Colonic mucosa (tissue), 4 donors: ENCODE measurements at places on chromosomes 11 and 22. TPM values are rescaled to one million over a fixed set of nuclear protein-coding genes. Genes with fewer than 3 reads are reported as not detected.

DNA sequence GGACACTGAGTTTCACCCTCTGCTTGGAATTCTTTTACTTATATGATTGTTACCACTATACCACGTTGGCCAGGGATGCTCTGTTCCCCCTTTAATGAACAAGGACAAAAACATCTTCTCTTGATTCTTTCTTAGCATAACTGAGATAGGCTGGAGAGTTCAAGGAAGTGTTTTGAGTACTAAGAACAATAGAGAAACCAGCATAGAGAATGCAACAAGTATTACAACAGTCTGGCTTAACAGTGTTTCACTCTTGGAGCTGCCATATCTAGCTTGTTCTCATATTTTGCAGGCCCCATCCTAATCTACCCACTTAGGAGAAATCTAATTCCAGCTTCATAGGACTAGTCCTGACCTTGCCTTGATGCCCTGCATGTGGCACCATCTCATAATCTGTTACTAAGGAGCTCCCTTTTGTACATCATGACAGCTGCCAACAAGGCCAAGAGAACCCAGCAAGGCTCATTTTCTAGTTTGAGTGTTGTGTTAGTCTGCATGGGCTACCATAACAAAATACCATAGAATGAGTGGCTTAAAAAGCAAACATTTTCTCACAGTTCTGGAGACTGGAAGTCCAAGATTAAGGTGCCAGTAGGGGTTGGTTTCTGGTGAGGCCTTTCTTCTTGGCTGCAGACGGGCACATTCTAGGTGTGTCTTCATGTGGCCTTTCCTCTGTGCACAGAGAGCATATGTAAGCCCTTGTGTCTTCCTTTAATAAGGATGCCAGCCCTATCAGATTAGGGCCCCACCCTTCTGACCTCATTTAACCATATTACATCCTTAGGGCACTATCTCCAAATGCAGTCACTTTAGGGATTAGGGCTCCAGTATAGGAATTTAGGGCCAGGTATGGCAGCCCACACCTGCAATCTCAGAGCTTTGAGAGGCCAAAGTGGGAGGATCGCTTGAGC, 37.8 kb downstream of the PACS1 start:
- no peak for DNase-seq

- no peak for DNase-seq
Observed at GRCh38 chr11:1201395-1202153, 21.3 kb upstream of the MUC5B start.

DNA sequence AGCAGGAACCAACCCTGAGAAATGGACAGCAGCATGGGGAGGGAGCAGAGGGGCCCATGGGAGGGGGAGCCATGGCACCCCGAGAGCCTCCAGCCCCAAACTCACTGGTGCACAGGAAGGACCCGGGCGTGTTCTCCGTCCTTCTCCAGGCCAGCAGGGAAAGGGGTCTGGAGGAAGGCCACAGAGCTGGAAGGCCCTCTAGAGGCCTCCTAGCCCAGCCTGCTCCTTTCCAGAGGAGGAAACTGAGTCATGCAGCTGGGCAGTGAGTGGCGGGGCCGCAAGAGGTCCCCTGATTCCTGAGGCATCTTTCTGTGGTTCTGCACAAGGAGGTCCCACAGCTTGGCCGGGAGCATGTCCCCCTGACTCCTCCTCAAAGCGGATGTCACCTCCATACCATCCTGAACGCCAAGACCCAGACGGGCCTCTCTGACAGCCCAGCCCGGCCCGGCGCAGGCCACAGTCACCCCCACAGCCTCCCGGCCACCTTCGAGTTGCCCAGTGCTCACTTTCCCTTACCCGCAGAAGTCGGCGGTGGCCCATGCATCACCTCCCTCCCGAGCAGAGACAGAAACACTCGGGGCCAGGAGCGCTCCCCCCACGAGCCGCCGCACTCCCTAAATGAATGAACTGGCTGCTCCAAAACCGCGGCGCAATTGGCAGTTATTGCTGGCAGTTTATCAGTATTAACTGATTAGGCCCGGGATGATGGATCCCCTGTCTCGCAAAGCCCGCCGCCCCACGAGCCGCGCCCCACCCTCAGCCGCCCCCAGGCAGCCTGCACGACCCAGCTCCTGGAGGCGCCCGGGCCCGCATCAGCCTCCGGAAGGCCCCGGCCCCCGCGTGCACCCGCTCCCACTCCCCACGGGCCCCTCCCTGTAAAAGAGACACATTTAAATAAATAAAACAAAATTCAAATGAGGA, 272.5 kb downstream of the BUD13 start:
- DNase-seq: no peak

DNA sequence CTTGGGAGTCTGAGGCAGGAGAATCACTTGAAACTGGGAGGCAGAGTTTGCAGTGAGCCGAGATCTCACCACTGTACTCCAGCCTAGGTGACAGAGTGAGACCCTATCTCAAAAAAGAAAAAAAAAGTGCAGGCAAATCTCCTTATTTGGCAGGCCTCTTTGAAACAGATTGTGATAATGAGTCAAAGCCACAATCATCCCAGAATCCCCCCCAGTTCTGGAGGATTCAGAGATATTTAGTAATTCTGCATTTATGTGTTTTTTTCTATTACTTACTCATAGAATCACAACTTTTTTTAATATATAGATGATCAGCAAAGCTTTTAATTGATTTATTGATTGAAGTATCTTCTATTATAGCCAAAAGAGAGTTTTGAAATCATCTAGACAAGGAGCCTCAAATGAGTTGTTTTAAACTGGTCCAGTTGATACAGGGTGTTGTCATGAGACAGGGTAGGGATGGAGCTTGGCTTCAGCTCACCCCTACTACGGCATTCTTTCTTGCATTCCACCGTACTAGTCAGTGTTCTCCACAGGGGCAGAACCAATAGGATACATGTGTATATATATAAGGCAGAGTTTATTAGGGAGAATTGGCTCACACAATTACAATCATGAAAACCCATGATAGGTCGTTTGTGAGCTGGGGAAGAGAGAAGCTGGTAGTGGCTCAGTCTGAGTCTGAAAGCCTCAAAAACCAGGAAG, 39.3 kb upstream of the SORL1 start:
- DNase-seq: no peak

The ART5 gene
- not detected for total RNA-seq

The EIF3F gene
- 242 TPM for total RNA-seq

DNA sequence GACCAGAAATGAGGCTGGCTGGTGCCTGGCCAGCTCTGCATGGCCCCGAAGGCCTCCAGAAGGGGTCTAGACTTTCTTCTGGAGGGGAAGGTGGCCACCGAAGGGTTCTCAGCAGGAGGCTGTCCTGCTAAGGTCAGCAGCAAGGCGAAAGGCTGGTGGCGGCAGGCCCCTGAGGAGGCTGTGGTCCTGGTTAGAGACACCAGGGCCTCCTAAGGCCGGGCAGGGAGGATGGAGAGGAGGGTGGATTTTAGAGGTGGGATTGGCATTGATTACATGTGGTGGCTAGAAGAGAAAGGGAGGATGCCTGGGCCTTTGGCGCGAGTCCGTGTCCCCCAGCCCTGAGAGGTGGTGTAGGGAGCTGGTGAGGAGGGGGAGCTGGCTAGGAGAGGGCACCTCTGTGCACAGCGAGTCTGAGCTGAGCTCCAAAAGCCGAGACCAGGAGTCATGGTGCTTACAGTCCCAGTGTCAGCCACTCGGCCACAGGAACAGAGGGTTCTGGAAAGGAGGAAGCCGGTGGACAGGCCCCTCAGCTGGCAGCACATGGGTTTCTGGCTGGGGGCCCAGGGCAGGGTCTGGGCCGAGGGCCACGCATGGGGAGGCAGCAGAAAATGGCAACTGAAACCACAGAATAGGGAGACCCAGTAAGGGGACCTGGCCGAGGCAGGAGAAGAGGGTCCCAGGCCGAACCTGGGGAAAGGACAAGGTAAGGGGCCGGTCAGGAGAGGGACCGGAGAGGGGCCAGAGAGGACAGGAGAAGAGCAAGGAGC, 2.5 kb downstream of the FERMT3 start:
- DNase-seq: no peak

DNA sequence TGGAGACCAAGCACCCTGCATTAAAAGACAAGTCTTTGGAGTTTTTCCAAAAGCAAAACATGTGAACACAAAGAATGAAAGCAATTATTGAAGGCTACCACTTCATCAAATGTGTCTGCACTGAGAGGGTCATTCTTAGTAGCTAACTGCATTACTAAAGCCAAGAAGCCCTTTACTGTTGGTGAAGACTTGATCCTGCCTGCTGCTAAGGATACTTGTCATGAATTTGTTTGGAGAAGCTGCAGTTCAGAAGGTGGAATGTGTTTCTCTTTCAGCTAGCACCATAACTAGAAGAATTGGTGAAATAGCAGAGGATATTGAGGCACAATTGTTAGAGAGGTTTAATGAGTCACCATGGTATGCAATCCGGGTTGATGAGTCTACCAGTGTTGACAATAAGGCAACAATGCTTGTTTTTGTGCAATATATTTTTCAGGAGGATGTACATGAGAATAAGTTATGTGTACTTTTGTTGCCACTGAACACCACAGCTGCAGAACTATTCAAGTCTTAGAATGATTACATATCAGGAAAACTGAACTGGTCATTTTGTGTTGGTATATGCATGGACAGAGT, 457.3 kb upstream of the ISX start:
- no peak for DNase-seq
